GM03348 (cell line): ENCODE measurements at places on chromosomes 11 and 22.

DNA sequence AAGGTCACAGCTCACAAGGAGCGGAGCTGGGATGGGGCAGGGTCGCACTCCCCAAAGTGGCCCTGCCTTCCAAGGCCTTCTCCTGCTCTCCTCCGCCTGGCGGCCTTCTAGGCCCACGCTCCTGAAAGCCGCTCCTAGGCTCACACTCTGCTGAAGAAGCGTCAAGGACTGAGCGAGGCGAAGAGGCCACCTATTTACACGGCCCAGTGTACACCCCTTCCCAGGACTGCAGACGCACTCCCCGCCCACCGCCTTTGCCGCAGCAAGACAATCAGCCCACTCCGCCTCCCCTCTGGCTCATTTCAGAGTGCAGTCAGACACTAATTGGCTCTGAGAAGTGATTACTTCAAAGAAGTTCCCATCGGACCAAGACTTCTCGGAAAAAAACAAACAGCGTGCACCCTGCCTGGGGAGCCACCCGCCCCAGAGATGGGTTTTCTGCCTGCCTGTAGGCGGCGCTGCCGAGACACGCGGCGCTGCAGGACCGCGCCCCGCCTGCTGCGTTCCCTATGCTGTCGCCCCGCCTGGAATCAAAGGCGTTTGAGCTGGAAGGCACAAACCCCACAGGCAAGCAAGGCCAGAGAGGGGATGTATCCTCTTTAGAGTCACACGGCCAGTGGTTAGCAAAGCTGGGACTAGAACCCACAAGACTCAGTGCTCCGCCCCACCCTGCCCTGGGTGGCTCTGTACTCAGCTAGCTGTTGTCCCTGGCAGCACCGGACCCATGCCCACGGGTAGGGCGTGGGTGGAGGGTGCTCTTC is 414.8 kb downstream of the BUD13 start:
- DNase-seq, result no peak

DNA sequence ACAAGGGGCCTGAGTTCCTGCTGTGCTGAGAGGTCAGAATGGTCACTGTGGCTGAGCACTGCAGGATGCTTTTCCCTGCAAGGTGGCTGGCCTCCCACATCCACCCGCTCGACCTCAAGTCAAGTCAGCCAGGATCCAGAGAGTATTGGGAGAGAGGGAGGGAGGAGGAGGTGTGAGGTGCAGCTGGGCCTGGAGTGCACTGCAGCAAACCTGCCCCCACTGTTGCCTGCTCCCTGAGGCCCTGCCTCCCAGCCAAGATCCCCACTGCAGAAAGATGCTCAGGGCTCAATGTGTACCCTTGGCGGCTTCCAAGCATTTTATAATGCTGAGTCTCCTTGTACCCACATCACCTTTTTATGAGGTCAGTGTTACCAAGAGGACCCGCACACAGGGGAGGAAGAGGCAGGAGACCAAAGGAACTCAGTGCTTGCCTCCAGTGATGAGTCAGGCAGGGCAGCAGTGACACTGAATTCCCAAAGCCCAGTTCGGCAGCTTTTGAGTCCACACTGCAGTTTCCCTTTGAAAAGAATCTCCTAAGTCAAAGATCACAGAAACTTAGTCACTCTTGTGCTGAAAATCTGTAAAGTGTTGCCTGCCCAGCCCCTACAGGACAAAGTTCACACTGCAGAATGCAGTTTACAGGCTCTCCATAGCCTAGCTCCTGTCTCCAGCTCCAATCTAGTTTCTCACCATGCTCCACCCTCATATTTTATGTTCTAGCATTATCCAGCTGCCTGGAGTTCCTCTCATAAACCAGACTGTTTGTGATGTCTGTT is 3.1 kb downstream of the ENDOD1 start:
- DNase-seq, result peak; percentile 59

DNA sequence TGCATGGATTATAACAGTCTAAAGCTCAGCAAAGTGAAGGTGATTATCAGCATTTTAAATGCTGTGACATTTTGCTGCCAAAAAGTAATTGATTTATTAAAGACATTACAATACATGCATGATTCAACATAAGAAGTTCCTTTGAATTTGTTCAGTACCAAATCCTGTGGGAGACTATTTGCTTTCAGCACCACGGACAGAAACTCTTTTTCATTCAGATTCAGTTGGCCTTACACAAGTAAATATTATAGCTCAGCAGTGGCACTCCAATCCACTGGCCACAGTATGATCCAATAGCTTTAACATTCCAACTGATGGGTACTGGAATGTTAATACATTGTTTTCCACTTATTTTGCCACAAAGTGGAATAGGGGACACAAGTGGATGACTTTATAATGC is 806.7 kb downstream of the NTM start:
- DNase-seq, result peak; percentile 50

DNA sequence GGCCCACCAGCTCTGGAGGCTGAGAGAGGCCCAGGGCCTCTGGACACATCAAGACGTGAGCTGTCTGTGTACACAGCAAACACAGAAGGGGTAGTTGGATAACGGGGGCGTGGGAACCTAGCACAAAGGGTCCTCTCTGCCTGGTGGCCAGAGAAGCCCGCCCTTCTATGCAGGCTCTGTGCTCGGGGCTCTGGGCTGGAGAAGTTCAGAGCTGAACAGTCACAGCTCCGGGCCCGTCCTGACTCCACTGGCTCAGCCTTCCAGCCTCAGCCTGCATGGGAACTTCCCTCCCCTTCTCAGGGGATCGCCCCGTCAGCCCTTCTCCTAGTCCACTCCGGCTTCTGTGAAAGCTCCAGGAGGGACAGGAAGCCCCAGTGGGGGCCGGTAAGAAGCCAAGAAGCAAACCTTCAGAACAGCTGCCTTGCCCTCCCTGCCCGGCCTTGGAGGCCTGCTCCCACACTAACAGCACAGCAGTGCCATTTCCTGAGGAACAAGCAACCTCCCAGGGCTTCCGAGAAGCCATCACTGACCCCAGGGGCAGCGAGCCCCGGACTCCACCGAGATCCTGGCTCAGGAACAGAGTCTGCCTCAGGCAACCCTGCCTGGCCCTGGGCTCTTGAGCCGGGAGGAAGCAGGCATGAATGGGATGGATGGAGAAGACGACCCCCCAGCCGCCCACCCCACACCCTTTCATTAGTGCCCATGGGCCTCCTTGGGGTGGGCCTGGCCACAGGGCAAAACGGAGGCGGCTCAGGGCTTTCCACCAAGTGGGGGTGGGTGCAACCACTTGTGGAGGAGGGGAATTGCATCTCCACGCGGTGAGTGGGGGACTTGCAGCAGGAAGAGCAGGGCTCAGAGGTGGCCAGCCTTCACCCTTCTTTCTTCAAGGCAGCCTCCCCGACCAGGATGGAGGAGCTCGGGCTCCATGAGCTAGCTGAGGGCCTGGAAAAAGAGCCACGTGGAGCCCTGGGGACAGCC is 119.8 kb downstream of the ST3GAL4 start:
- DNase-seq, result no peak

GRCh38 chr11:128523641-128524040 is 63.7 kb downstream of the ETS1 start:
- no peak for DNase-seq
